ENCODE measurements at places on chromosomes 3 and 15.

- no peak for DNase-seq
Observed at GRCh38 chr15:84780492-84780891, 32.1 kb downstream of the ZNF592 start.

DNA sequence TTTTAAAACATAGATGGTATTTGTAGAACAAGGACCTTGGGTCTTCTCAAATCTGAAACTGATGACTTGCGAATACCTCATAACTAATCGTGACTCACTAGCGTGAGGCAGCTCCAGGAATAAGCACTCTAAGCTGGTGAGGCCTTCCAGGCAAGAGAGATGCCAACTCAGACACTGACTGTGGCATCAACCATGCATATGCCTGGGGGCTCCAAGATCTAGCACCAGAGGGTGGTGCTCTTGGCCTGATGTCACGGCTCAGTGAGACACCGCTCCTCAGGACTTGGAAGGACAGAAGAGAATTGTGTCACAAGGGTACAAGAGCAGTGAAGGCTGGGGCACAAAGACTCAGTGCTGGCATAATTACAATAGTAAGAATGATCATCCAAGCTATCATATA lies 125.0 kb upstream of the TRIM42 start:
- DNase-seq: no peak

DNA sequence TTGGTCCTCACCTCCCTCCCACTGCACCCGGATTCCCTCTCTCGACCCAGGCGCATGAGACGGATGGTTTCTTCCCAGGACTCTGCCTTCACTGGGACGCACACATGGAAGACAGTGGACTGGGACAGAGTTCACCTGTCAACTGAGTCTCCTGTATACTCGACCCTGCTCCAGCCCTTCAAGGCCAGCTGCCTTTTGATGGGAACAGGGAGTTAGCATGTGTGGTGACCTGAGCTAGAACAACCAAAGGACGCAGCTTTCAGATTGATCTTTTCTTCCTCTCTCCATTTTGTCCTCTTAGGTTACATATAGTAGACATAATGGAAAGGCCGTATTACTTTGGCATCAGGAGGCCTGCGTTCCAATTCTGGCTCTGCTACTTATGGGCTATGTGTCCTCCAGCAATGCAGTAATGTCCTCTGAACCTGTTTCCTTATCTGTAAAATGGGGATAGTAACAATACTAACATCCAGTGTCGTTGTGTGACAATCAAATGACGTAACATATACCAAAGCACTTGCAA lies 94.1 kb downstream of the PEX5L start:
- no peak for DNase-seq

- DNase-seq: no peak
Observed at GRCh38 chr3:195139876-195140240, 131.1 kb downstream of the XXYLT1 start.

DNA sequence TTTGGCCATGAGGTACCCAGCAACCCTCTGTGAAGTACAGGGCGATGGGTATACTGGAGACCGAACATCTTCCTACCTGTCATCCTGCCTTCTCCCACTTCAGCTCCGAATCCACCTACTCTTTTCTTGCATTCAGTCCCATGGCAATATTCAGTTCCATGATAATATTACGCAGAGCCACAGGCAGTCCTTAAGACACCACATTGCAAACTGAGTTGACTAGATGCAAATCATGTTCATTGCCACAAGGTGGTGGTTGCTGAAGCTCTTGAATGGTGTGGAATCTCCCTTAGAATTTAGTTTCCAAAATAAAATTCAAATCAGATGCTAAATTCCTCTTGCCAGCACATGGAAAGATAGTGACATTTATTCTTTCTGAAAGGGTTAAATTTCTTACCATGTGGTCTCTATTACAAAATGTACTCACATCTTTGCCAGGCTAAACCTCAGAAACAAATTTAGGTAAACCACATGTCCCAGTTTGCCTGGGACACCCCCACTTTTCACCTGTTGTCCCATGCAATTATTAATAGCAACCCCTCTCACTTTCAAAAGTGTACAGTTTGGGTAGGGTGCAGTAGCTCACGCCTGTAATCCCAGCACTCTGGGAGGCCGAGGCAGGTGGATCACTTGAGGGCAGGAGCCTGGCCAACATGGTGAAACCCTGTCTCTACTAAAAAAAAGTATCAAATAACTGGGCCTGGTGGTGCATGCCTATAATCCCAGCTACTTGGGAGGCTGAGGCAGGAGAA lies 1.7 kb upstream of the NME9 start:
- DNase-seq: no peak

- no peak for DNase-seq
Observed at GRCh38 chr3:121836481-121836880, 1.5 kb downstream of the EAF2 start.

- DNase-seq: peak; percentile 62
Observed at GRCh38 chr15:90872486-90873184, 4.2 kb downstream of the FURIN start.

All from non-pigmented ciliary epithelial cell (primary cell).